Activated CD4-positive, alpha-beta memory T cell treated with anti-CD3 and anti-CD28 coated beads for 36 hours (primary cell): ENCODE measurements at places on chromosomes 4 and X. TPM values are rescaled to one million over a fixed set of nuclear protein-coding genes. Genes with fewer than 3 reads are reported as not detected.

TBX22 gene
- not detected for total RNA-seq

DUSP21 gene
- not detected for total RNA-seq

DNA sequence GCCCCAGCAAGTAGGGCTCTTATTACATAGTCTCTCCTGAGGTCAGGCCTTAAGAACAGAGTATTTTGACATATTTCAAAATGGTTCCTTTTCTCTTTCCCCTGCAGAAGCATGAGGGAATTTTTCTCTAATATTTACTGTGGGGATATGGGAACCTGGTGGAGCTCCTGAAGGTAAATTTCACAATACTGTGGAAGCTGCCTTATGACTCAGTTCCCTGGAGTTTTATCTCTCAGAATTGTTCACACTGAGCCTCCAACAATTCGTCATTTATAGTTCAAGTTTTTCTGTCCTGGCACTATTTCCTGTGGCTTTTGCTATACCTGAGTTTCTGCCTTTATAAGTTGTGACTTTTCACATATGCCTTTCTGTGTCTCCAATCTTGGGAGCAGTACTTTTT lies 607.2 kb upstream of the NDST4 start:
- H3K4me3 ChIP-seq = no peak overlapping the region
- H3K36me3 ChIP-seq = no peaks in the 10 kb centered on the region
- DNase-seq = no peak
- no peaks in the 10 kb centered on the region for H3K27me3 ChIP-seq
- H3K27ac ChIP-seq = no peak overlapping the region

DNA sequence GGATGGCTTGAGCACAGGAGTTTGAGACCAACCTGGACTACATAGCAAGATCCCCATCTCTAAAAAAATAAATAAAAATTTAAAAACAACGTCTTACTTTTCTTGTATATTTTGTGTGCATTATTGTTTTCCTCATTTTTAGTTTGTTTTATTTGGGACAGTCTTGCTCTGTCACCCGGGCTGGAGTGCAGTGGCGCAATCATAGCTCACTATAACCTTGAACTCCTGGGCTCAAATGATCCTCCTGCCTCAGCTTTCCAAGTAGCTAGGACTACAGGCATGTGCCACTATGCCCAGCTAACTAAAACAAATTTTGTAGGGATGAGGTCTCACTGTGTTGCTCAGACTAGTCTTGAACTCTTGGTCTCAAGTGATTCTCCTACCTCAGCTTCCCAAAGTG lies 9.5 kb upstream of the SMIM14 start:
- DNase-seq = no peak
- no peaks in the 10 kb centered on the region for H3K36me3 ChIP-seq
- no peak overlapping the region for H3K27ac ChIP-seq
- no peaks in the 10 kb centered on the region for H3K4me1 ChIP-seq
- H3K27me3 ChIP-seq = no peaks in the 10 kb centered on the region

- H3K4me1 ChIP-seq = peaks cover 4% of the 10 kb centered on the region
- H3K27ac ChIP-seq = no peak overlapping the region
Measured at GRCh38 chr4:162164906-162165510, 1.2 kb upstream of the FSTL5 start.
